ENCODE measurements at places on chromosomes 5 and 9.

DNA sequence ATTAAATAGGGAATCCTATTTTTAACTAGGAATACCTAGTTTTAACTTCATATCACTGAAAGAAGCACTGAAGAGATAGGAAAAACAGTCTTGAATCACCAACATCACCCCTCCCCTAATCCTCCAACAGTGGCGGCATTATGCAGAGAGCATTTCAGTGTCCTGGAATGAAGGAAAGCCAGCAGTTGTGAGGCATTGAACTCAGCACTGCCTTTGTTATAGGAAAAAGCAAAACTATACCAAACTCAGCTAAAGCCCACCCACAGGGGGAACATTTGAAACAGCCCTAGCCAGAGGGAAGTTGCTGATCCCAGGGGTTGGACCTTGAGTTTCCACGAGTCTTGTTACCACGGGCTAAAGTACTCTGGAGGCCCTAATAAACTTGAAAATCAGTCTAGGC lies 310.6 kb upstream of the EDIL3 start:
- no peak for DNase-seq

- no peak for DNase-seq
These were observed 194.9 kb upstream of the ZNF608 start for GRCh38 chr5:124941051-124942049.

GRCh38 chr5:31537851-31538250 lies 5.8 kb downstream of the C5orf22 start:
- peak; percentile 83 for DNase-seq

- no peak for DNase-seq
These were observed 413 bp upstream of the AUH start for GRCh38 chr9:91362051-91362611.

DNA sequence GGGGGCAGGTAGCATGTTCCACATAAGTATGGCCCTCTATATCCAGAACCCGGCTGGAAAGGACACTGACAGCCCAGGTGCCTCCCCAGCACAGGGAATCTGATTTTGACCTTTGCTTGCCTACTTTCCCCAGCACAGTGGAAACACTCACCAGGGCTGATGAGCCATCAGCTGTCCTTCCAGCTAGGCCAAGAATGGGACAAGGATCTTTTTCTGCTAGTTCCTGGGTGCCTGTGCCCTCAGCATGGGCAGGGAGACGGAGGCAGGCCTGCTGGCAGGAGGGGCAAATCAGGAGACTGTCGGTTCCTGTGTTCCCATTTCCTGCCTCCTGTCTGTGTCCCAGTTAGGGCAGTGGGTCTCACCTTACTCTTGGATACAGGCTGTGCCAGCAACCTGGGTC lies 1.1 kb downstream of the CYFIP2 start:
- DNase-seq: no peak

DNA sequence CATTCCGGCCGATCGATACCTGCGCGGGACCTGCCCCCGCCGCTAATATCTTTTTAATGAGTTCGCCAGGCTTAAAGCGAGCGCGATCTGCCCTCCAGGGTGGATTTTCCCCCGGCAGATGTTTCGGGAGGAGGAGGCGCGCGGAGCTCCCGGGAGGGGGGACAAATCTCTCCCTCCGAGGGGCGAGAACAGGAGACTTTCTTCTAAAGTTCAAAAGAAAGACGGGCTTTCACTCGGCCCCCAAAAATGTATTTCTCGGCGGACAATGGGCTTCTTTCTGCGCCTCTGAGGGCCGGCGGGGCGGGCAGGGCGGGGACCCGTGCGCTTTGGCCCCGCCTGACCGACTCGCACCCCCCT lies 4.1 kb upstream of the PRDM12 start:
- DNase-seq: no peak

DNA sequence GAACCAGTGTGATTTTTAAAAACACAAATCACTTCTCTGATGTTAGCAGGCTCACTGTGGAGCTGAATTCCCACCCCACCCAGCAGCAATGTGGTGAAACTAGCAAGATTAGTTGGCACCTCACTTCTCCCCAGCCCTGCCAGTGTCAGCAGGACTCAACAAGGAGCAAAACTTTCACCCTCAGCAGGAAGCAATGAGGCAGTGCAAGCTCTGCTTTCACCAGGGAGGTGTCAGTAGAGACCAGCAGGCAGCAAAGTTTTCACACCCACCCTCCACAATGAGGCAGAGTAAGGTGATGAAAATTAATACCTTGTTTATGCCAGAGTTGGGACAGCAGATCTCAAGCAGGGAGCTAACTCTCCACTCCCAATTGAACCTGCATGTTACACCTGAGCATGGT lies 565.0 kb downstream of the CETN3 start:
- DNase-seq: peak; percentile 4

DNA sequence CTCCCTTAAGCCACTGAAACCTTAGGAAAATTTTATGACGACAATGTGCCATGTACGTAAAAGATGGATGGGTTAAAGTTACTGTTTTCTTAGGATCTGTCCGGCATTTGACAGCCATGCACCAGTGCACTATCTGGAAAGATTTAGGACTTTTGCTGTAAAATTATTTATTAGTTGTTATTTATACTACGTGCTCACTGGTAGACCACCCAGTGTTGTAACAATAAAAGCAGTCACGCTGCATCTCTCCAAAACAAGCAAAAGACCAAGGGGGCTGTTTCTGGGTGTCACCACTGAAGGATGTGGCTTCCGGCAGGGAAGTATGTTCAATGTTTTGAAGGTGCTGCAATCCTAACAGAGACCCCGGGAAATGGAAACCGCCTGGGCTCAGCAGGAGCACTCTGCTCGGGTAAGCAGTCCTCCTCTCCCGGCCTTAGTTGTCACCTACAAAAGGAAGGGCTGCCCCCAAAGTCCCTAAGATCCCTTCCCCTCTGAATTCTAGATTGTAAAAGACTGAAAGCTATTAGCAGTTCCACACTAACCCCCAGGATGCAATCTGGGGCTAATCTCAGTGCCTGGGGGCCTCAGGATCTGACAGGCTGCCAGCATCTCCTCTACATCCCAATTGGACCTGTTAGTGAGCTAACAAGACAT lies 38.6 kb downstream of the SAXO1 start:
- DNase-seq: no peak

- DNase-seq: peak; percentile 36
These were observed 7.1 kb upstream of the IFNA2 start for GRCh38 chr9:21392270-21392669.

- peak; percentile 10 for DNase-seq
These were observed 585.7 kb downstream of the ACTL7B start for GRCh38 chr9:108270051-108270450.

DNA sequence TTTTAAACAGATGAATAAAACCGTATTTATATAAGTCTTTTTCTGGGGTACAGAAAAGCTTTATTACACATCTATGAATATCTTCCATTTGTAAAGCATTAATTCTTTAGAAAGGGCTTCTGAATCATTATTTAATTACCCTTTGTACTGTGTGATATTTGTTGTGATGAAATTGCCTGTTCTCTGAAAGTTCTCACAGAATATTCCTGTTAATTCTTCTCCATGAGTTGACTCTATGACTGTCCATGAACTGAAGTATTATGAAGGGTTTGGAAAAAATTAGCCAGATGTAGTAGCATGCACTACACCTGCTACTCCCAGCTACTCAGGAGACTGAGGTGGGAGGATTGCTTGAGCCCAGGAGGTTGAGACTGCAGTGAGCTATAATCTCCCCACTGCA lies 127.0 kb downstream of the MAN2A1 start:
- no peak for DNase-seq

DNA sequence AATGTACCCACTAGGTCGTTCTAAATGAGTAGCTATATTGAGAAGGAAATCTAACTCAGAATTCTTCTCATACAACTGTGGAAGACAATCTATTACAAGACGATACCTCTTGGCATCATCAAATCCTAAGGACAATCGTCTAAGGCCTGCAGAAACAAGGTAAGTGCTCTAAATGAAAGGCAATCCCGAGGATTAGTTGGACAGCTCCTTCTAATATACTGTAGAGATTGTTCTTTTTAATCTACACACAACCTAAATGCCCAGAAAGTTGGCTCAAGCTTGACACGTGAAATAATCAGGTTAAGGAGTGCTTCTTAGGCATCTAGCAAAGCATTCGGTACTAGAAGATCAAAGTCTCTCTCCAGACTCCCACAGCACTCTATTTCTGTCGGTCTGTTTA lies 55.1 kb downstream of the MED27 start:
- no peak for DNase-seq

GRCh38 chr9:115553060-115553773 lies 435.3 kb upstream of the TNC start:
- peak; percentile 14 for DNase-seq

- no peak for DNase-seq
These were observed 173.6 kb downstream of the MUSK start for GRCh38 chr9:110842169-110842568.

DNA sequence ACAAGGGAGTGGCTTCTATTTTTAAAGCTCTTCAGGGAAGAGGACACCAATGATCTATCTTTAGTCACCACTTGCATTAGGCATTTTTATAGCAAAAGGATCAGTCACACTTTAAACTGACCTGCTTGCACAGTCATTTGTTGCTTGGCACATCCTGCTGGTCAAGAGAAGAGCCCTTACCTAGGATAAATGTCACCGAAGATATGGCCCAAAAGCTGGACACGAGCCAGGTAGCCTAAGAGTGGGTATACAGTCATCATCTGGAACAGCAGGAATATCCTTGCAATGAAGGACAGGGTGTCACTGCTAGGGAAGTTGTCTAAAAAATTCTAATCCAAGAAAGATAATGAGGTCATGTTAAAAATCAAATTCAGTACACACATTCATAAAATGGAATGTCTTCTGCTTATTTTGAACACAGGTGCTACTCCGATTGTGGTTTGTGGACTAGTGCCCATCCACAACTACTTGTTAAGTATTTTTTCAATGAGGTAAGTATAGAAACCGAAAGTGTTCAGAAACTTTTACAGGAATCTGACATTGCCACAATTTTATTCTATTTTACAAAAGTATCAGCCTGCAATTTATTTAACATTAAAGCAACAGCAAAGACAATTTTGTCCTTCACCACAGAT lies 78.4 kb downstream of the SLC38A9 start:
- peak; percentile 72 for DNase-seq

- DNase-seq: no peak
These were observed 3.7 kb upstream of the ERGIC1 start for GRCh38 chr5:172830275-172830799.
